ENCODE measurements at places on chromosomes 16 and 17. TPM values are rescaled to one million over a fixed set of nuclear protein-coding genes. Genes with fewer than 3 reads are reported as not detected.

DHRS7C gene
- total RNA-seq = not detected

DNA sequence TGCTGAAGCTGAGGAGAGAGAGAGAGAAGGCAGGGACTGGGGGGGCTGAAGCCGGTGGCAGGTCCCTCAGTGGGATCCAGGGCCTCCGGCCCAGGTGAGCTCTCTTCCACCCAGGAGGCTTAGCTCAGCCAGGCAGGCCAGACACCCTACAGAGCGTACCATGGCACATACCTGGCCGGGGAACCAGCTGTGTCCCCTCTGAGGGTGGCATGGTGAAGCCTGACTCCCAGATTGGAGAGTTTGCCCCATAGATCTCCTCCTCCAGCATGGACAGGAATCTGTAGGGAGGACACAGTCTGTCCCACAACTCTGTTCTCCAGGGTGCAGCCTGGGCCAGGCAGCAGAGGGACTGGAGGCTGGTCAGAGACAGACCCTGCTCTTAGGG lies 3.0 kb downstream of the KAT2A start:
- peaks cover 88% of the 10 kb centered on the region for H3K36me3 ChIP-seq
- H3K27me3 ChIP-seq = no peaks in the 10 kb centered on the region
- H3K4me3 ChIP-seq = no peak overlapping the region
- H3K4me1 ChIP-seq = peaks cover 9% of the 10 kb centered on the region

DNA sequence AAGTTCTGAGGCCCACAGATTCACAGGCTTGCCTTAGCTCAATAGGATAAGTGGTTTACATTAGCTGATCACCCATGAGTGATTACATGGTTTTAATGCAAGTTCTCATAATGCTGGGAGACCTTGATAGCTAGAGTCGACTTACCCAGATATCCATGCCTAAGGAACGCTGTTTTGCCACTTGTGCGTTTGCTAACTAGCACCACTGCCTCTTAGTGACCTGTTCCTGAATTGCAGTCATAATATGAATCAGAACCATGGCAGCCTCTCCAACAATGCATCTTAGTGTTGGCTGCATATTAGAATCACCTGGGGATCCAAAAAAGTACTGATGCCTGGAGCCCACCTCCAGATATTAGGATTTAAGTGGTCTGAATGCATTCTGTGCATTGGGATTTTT lies 251.1 kb upstream of the CDH5 start:
- no peak overlapping the region for H3K27ac ChIP-seq
- DNase-seq = no peak
- H3K27me3 ChIP-seq = peaks cover 95% of the 10 kb centered on the region
- H3K4me3 ChIP-seq = no peak overlapping the region
- H3K36me3 ChIP-seq = no peaks in the 10 kb centered on the region

- H3K27me3 ChIP-seq = no peaks in the 10 kb centered on the region
- peaks cover 10% of the 10 kb centered on the region for H3K4me1 ChIP-seq
These were observed 2.9 kb downstream of the ATP6V0D1 start for GRCh38 chr16:67477960-67478554.

- DNase-seq = no peak
- H3K4me3 ChIP-seq = no peak overlapping the region
- H3K27ac ChIP-seq = no peak overlapping the region
- H3K4me1 ChIP-seq = peaks cover 85% of the 10 kb centered on the region
- H3K27me3 ChIP-seq = no peaks in the 10 kb centered on the region
- H3K36me3 ChIP-seq = peaks cover 75% of the 10 kb centered on the region
These were observed 187.0 kb downstream of the SEC14L1 start for GRCh38 chr17:77327566-77328464.

DNA sequence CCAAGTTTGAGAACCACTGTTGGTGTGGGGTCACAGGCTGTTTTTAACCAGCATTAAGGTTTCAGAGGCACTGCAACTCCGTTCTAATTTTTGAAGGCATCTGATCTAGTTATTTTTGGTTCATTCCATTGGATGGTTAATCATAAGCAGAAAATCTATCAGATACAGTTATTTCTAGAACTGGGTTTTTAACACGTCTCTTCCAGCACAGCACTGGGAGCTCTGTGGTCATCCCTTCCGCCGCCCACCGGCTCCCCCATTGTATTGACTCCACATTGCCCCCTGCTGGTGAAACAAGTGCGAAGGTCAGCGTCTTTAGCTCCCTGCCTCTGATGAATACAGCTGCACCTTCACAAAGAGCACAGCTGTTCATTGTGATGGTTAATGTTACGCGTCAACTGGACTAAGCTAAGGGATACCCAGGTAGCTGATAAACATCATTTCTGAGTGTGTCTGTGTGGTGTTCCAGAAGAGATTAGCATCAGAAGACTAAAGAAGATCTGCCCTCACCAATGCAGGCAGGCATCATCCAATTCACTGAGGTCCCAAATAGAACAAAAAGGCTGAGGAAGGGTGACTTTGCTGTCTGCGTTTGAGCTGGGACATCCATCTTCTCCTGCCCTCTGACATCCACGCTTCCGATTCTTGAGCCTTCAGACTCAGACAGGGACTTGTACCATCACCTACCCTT lies 8.5 kb downstream of the CCL18 start:
- H3K27me3 ChIP-seq = peaks cover 64% of the 10 kb centered on the region
- no peak overlapping the region for H3K4me3 ChIP-seq
- H3K4me1 ChIP-seq = no peaks in the 10 kb centered on the region
- peak; percentile 76 for DNase-seq
- H3K27ac ChIP-seq = no peak overlapping the region
